ENCODE measurements at places on chromosomes 13 and 19. TPM values are rescaled to one million over a fixed set of nuclear protein-coding genes. Genes with fewer than 3 reads are reported as not detected.

GRCh38 chr13:85864963-85865530 is 65.8 kb upstream of the SLITRK6 start:
- DNase-seq, result peak; percentile 28

- no peak for DNase-seq
These were observed 82.0 kb downstream of the SIPA1L3 start for GRCh38 chr19:37988758-37989635.

DNA sequence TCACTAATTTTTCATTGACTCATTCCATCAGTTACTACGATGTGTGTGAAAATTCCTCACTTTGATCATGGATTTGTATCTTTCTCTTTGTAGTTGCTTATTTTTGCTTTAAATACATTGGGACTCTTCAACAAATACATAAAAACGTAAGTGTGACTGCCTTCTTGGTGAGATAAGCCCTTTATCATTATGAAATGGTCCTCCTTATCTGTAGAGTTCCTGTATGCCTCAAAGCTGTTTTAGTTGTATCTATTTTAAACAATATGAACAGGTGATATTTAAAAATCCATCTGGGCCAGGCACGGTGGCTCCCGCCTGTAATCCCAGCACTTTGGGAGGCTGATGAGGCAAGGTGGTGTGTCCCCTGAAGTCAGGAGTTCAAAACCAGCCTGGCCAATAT is 11.3 kb downstream of the DCUN1D2 start:
- no peak for DNase-seq

GRCh38 chr19:13830741-13831536 is 35.7 kb downstream of the ZSWIM4 start:
- peak; percentile 74 for DNase-seq

GRCh38 chr13:64429691-64430090 is 2800.4 kb downstream of the PCDH9 start:
- no peak for DNase-seq

The ERICH4 gene
- not detected for total RNA-seq

Data from mammary epithelial cell (primary cell).